ENCODE measurements at places on chromosomes 12 and 14. TPM values are rescaled to one million over a fixed set of nuclear protein-coding genes. Genes with fewer than 3 reads are reported as not detected.

The TAC3 gene
- not detected for total RNA-seq

The FGD6 gene
- 28.3 TPM for total RNA-seq

The RPL41 gene
- total RNA-seq = 3,349 TPM

The CYP46A1 gene
- total RNA-seq = 12.6 TPM

The CINP gene
- total RNA-seq = 35.6 TPM

The ACOT4 gene
- 1.3 TPM for total RNA-seq

The HOXC11 gene
- total RNA-seq = not detected

The SOX5 gene
- 11.9 TPM for total RNA-seq

The KITLG gene
- total RNA-seq = 48.4 TPM

The KRT80 gene
- total RNA-seq = 8.1 TPM

The IL22 gene
- not detected for total RNA-seq

The GXYLT1 gene
- 11.7 TPM for total RNA-seq

GRCh38 chr12:62977418-62977817, 42.5 kb upstream of the PPM1H start:
- no peak for DNase-seq

DNA sequence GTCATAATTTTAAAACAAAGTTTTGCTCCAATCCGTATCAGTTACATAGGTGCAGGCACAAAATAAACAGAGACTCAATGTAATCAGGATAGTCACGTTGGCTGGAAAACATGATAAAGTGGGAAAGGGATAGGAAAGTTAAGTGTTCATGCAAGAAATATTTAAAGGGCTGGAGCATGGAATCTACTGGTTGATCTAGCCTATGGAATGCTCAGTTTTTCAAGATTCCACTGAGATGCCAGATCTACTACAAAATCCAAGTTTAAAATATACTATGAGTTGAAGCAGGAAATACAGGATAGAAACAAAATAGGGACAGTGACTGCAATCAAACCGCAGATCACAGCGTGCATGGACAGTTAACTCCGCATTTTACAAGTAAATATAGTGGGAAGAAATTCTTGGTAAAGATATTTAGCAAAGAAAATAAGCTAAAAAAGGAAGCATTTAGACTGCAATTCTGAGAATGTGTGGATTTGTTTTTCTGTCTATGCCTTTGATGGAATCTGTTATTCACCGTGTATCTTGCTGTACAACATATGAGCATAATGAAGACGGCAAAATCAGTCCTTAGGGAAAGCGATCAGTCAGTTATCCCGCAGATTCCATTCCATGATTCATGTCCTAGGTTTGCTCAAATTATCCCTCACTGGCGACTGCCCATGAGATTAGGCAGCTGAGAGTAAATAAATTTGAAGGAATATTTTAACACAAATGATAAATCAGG, 1044.3 kb downstream of the FLRT2 start:
- no peak for DNase-seq

- DNase-seq = no peak
Observed at GRCh38 chr14:49582113-49582977, 3.8 kb downstream of the RPS29 start.

- DNase-seq = no peak
Observed at GRCh38 chr12:169528-170370, 44.2 kb downstream of the SLC6A12 start.

- DNase-seq = no peak
Observed at GRCh38 chr12:124578854-124579253, 11.4 kb upstream of the NCOR2 start.

- no peak for DNase-seq
Observed at GRCh38 chr12:131690320-131690719, 20.6 kb upstream of the SFSWAP start.

- DNase-seq = no peak
Observed at GRCh38 chr12:87363497-87364084, 665.6 kb downstream of the C12orf50 start.

GRCh38 chr12:105864316-105864715, 274.4 kb downstream of the NUAK1 start:
- DNase-seq = no peak

DNA sequence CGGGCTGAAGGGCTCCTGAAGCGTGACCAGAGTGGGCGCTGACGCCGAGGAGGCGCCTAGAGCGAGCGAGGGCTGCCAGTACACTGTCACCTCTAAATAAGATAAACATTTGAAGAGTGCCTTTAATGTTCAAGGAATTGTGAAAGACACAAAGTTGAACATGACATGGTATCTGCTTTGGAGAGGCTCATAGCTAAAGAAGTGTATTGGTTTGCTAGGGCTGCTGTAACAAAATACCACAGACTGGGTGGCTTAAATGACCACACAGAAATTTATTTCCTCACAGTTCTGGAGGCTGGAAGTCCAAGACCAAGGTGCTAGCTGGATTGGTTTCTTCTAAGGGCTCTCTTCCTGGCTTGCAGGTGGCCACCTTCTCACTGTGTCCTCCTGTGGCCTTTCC, 33.7 kb upstream of the NUBPL start:
- no peak for DNase-seq

DNA sequence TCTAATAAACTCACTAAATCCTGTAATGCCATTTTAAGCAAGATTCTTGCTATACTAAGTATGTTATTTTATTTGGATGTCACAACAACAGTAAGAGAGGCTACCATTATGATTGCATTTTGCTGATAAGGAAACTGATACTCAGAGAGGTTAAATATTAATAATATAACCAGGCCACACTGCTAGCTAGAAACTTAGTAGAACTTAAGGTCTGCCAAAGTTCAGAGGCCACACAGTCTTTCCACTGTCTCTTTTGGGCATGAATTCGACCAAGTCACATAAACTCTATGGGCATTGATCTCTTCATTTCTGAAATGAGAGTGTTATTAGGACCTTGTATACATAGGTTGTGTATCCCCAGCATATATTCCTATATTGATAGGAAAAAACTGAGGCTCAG, 147.9 kb downstream of the SYNE2 start:
- DNase-seq = no peak

DNA sequence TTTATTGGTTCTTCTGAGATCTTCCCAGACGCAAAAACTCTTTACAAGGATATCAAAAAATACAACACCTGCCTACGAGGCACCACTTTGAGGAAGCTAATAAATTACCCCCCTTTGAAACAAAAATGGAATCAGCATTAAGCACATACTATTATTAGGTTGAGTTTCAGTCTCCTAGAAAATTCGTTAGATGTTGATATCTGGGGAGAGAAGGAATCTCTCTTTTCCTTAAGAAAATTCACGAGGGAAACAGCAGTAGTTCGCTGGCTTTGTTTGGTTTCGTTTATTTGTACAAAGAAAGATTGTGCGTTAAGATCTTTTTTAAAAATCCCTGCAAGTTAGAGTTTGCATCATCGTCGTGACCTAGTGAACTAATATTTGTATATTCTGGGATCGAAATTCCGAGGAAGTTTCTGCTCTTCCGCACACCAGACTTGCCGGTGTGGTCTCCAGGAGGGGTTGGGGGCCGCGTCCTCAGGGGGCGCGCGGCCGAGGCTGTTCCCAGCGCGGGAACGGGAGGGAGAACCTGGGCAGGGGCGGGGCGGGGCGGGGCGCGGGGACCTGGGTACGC, 12.1 kb downstream of the NKX2-1 start:
- no peak for DNase-seq

DNA sequence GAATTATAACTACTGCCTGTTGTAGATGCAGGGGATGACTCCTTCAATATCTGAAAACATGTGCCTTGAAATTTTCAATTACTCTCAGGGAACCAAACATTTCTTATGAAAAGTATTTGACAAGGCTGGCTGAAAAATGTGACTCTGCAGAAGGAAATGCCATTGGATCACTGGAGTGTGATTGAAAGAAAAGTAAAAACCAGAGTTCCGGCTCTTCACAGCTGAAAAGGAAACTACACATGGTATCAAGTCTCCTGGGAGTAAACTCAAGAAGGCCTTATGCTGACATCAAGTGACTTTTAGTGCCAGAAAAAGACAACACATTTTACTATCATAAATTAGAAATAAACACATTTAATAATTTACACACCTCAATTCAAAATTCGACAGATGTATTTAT, 693.0 kb downstream of the LRFN5 start:
- DNase-seq = no peak

DNA sequence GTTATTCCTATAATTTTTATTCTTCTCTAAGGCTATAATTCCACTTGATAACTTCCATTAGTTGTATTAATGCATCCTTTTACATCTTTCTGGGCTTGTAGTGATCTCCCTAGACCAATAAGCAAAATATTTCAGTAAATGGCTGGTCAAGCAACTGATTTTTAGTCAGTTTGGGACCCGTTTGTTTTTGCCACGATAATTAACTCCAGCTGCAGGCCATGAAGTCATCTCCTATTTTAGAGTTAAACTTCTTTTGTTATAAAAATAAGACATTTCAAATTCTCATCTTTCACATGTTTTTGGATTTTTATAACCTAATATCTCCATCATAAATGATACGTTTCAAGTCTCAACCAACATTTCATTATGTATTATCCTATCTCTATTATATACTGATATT, 49.4 kb downstream of the MAGOHB start:
- no peak for DNase-seq

- no peak for DNase-seq
Observed at GRCh38 chr14:63478010-63478409, 65.2 kb downstream of the PPP2R5E start.

- DNase-seq = no peak
Observed at GRCh38 chr12:69343357-69343756, 4.8 kb upstream of the LYZ start.

DNA sequence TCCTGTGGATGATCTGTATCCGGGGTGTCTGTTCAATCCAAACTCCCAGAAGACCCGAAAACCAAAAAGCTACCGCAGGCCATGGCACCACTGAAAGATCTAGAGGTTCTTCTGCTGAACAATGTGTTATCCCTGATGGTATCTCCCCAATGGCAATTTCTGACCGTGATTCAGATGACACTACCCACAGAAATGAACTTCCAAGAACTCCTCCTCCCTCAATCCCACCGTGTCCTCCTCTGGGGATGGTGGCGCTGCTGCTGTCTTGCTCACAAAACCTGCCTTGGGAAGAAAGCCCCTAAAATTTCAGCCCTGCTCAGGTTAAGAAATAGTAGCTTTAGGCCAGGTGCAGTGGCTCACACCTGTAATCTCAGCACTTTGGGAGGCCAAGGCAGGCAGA, 7.8 kb downstream of the CRACR2A start:
- DNase-seq = no peak

- no peak for DNase-seq
Observed at GRCh38 chr12:45285717-45286116, 69.8 kb downstream of the ANO6 start.

DNA sequence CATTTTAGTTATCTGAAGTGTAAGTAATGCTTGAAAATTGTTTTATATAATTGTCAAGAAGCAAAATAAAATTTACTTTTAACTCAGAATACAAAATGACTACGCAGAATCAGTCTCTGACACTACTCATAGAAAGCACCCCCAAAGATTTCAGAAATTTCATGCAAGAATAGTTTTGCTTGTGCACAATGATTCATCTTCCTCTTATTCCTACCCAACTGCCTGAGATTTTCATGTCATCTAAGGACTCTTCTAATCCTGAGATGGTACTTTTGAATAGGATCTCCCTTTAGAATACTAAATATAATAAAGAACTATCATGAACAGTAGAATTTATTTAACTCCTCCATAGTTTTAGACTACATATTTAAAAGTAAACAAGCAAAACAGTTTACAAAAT, 485.3 kb upstream of the MGAT4C start:
- no peak for DNase-seq
